ENCODE measurements at places on chromosomes 2 and 18. TPM values are rescaled to one million over a fixed set of nuclear protein-coding genes. Genes with fewer than 3 reads are reported as not detected.

MARCHF4 gene
- 0.07 TPM for polyA plus RNA-seq

- DNase-seq, result no peak
These were observed 1594.6 kb upstream of the SLC39A10 start for GRCh38 chr2:194062401-194062800.

DNA sequence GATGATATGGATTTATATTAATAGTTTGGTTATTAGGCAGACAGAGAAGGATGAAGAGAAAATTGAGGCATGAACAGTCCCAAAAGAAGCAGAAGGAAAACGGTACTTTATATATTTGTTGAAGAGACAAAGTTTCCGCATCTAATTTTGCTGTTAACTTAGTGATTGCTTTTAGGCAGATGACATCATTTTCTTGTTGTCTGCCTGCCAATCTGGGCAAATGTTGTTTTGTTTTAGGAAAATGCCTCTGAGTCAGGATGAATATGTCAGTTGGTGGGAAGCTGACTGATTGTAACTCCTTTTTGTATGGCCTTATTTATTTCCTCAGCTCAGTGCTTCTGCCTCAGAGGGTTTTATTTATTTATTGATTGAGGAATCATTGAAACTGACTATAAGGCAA, 52.5 kb upstream of the CAVIN2 start:
- DNase-seq, result no peak

DNA sequence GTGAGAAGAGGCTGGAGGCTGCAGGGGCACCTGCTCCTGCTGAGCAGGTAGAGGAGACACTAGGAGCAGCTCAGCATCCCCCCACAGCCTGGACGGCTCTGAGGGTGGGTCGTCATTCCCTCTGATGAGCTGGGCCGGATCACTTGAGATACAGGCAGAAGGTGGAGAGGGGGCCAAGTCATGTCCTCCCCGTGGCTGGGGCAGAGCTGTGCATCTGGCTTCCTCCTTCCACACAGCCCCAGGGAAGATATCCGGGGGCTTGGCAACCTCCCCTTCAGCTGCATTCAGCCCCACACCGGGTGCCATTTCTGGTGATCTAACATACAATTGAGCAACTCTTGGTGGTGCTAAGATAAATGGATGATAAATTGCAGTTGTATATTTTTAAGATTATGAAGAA, 236.9 kb downstream of the LDLRAD4 start:
- no peak for DNase-seq

PFN4 gene
- 1.3 TPM for polyA plus RNA-seq

- DNase-seq, result no peak
These were observed 3.1 kb downstream of the PAIP2B start for GRCh38 chr2:71223767-71224333.

All from thymus (tissue), 14 donors.